NAMALWA (cell line): ENCODE measurements at places on chromosomes 2 and 18.

- DNase-seq: no peak
Measured at GRCh38 chr2:122063716-122064115, 308.3 kb downstream of the TSN start.

DNA sequence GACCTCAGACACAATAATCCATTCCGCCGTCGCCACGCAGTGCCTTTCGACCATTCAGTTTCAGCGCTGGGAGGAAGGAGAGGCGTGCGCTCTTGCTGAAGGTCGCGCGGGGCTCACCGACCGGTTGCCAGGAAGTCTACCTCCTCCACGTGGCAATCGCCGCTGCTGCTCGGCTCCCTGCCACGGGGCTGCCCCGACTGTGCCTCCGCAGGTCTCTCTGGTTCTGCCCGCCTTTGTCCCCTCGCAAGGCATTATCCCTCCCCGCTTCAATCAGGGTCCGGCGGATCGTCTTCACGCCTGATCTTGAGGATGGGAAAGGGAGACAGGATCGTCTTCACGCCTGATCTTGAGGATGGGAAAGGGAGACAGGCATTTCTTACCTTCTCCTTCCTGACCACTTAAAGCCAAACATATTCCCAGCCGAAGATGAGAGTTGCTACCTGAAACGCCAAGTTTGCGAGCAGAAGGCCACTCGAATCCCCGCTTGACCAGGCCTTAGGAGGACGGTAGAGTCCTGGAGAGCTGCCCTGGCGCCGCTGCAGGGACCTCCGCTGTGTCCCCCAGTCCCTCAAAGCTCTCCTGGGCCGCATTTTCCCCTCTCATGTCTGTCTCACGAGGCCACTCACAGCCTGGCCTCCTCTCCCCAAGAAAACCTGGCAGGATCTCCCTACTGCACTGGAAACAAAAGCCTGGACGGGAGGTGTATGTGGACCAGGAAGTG lies 4.3 kb upstream of the GPR45 start:
- DNase-seq: no peak

DNA sequence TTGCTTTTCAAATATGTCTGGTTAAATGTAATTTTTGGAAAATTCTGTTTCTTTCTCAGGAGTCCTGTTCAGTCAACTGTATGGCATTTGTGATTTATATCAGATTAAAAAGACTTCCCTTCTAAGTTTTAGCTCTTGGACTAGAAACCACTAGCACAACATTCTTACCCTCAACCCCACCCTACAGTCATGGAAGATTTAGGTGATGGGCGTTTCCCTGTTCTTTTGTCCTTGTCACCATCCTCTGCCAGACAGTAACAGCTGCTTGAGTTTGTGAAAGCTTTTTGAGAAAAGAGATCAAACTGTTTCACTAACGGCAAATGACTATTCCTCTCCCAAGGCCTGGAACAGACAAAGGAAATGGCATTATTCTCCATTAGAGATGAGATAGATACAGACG lies 31.8 kb downstream of the SERPINB5 start:
- DNase-seq: no peak

DNA sequence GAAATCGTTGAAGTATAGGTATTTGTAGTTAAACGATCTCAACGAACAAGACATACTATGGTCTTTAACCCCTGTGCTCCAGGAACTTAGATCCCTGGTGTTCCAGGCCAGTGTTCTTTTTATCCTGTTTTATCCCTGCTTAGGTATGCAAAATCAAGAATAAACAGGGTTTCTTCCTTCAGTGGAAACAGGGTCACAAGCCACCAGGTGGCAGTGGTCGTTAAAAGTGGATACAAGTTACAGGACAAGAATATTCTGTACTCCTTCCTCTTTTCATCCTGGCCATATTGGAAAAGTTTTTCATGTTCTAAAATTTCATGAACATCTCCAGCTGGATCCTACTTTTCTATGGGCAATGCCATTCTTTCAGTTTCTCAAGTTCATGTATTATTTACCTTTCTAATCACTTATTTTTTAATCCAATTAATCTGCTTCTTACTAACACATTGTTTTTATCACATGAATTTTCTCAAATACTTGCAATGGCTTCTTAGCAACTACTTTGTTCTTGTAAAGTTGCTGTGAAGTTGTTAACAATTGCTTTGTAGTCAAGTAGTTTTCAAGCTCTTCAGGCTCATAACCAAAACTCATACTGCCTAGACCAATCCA lies 16.4 kb upstream of the HNMT start:
- DNase-seq: peak; percentile 63

GRCh38 chr2:200756618-200757321 lies 54.9 kb upstream of the BZW1 start:
- DNase-seq: no peak

GRCh38 chr2:30566631-30567030 lies 119.6 kb downstream of the LCLAT1 start:
- DNase-seq: no peak

DNA sequence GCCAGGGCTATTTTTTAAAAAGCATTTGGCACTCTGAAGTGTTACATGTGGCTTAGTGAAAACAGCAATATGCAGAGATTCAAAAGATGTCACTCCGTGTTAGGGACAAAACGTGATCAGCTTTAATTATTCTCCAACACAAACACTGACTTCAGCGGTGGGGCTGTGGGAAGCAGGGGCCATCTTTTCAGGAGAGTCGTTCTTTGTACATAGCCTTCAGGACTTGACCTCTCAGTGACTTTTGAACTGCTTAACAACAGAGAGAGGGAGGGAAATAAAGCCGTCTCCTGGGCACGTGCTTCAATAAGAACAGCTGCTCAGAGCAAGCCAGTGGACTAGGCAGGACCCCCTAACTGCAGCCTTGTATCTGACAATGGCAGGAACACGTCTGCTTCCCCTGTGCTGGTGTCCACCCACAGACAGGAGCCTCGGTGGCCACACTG lies 95.0 kb upstream of the HDAC4 start:
- DNase-seq: no peak

- DNase-seq: peak; percentile 45
Measured at GRCh38 chr18:11728249-11728648, 39.2 kb downstream of the GNAL start.

DNA sequence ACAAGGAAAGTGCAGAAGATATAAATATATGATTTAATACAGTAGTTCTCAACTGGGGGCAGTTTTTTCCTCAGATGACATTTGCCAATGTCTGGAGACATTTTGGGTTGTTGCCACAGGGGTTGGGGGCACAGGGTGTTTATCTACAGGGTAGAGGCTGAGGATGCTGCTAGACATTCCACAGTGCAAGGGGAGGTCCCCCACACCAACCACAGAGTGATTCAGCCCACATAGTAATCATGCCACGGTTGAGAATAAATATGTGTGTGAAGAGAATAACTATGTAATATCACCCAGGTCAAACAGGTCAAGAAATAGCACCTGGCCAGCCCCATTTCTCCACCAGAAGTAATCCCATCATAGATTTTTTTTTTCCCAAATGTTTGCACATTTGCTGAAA lies 17.9 kb downstream of the DYSF start:
- no peak for DNase-seq

- DNase-seq: no peak
Measured at GRCh38 chr2:75327334-75327733, 128.0 kb upstream of the TACR1 start.

DNA sequence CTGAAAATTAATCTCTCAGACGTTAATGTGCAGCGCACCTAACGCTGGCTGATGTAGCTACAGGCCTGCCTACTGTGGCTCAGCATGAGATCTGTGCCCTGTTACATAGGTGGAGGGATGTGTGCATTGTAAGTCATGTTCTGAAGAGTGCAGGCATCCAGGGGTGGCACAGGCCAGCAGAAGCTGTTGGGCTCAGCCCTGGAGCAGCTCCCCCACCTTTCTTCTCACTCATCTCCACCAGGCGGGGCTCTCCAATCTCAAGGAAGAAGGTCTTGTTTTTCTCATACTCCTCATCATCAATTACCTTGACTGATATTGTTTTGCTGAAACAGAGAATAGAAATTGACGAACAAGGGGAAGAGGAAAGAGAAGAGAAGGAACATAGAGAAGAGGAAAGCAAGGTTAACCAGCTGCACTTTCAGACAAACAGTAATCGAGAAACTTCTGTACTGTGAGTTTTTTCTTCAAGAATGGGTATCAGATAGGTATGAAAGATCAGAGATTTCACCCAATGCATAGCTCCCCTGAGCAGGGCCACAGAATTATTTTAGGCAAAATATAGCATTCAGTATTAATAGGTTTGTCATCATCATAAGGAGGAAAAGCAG lies 273.6 kb downstream of the SLC8A1 start:
- peak; percentile 13 for DNase-seq

GRCh38 chr18:1408376-1408775 lies 503.7 kb downstream of the ADCYAP1 start:
- no peak for DNase-seq

DNA sequence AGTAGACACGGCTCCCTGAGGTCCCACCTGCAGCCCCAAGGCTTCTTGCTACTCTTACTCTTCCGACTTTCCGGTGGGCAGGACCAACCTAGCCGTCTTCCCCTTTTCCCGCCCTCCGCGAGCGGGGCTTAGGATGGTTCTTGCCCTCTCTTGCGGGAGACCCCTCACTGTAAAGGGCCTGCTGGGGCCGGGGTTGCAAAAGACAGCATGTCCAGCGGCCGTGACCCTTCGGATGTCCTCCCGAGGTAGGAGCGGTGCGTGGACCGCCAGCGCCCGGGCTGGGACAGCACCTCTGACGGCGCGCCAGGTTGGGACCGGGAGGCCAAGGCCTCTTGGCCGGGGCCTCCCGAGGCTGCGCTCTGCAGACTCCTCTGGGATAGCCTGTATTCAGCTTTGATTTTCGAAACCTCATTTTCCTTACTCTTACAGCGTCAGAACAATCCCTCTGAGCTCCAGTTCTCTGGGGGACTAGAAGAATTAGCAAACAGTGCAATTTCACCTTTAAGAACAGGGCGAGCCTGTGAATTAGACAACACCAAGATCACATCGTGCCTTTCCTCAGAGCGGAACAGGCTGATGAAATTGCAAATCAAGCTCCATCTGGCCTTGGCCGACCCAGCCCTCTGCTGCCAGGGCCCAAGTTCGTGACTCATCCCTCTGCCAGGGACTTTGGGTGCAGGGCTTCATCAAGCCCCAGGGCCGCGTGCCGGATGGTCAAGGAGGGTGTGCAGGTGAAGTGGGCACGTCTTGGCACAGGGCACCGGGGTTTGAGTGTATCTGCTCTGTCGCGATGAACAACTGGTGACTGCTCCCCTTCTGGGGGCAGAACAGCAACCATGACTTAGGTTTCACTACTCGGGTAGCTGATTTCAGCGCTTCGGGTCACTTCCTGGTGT lies 777 bp downstream of the MOCOS start:
- no peak for DNase-seq

GRCh38 chr2:197369933-197370320 lies 59.3 kb upstream of the ANKRD44 start:
- no peak for DNase-seq

DNA sequence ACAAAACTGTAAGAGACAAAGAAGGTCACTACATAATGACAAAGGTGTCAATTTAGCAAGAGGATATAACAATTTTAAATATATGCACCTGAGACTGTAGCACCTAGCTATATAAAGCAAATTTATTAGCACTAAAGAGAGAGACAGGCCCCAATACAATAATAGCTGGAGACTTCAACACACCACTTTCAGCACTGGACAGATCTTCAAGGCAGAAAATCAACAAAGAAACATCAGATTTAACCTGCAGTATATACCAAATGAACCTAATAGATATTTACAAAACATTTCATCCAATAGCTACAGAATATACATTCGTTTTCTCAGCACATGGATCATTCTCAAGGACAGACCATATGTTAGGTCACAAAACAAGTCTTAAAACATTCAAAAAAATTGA lies 14.7 kb downstream of the MC2R start:
- DNase-seq: no peak

- no peak for DNase-seq
Measured at GRCh38 chr2:122831649-122832048, 1076.2 kb downstream of the TSN start.

DNA sequence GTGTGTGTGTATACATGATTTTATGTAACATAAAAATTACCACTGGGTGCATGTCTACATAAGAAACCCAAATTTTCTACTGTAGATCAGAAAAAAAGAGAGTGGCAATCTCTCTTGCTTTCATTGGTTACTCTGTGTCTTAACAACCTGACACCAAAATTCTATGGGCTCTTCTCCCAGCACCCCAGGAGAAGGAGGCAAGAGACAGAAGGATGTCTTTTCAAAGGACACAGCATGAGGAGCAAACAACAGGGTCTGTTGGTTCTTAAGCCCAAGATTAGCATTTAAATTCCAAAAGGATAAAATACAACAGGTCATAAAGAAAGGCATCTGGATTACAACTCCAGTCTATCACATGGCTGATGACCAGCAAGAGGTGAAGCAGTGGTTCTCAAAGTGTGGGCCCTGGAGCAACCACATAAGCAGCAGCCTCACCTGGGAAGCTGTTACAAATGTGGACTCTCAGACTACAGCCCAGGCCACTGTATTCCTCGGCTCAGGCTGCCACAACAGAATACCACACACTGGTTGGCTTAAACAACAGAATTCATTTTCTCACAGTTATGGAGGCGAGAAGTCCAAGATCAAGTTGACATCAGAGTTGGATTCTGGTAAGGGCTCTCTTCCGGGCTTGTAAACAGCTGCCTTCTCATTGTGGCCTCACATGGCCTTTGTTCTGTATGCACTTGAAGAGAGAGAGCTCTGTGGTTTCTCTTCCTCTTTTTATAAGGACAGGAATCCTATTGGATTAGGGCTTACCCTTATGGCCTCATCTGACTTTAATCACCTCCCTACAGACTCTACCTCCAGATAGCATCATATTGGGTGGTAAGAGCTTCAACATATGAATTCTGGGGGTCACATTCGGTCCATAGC lies 79.8 kb upstream of the RNF152 start:
- DNase-seq: peak; percentile 25

GRCh38 chr2:207331674-207332073 lies 165.9 kb upstream of the KLF7 start:
- no peak for DNase-seq

DNA sequence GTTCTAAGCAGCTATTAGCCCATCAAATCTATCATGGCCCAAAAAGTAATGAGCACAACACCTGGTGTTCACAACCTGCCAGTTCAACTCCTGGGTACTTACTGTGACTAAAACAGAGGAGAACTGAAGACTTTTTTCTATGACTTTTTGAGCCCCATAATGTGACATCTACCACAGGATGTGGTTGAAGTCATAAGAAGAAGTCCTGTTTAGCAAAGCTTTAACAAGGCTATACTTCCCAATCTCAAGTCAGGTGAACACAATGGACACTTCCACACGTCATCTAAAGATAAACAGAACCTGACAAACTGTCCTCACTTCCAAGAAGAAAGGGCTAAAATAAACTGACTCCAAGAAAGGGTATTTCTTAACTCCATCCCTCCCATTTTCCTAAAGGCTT lies 138.8 kb downstream of the ATAD2B start:
- peak; percentile 16 for DNase-seq

- DNase-seq: peak; percentile 10
Measured at GRCh38 chr2:21395366-21395765, 271.6 kb downstream of the TDRD15 start.

GRCh38 chr2:118519511-118519910 lies 327.9 kb downstream of the EN1 start:
- DNase-seq: no peak

DNA sequence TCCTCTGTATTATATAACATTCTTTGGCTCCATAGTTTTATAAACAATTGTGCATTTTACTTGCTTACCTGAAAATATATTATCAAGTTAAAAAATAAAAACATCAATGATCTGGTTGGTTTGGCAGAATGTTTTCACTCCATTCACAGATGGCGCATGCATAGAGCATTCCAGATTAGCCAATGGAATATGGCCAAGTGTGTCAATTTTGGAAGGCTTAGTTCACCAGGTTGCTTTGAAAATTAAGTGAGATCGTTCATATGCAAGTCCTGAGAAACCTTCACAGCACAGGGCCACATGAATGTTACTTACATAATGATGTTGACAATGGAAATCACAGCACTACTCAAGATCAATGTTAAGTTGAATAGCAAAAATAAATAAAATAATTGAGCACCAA lies 335.7 kb downstream of the GRB14 start:
- no peak for DNase-seq
